ENCODE measurements at places on chromosomes 1 and 21.

DNA sequence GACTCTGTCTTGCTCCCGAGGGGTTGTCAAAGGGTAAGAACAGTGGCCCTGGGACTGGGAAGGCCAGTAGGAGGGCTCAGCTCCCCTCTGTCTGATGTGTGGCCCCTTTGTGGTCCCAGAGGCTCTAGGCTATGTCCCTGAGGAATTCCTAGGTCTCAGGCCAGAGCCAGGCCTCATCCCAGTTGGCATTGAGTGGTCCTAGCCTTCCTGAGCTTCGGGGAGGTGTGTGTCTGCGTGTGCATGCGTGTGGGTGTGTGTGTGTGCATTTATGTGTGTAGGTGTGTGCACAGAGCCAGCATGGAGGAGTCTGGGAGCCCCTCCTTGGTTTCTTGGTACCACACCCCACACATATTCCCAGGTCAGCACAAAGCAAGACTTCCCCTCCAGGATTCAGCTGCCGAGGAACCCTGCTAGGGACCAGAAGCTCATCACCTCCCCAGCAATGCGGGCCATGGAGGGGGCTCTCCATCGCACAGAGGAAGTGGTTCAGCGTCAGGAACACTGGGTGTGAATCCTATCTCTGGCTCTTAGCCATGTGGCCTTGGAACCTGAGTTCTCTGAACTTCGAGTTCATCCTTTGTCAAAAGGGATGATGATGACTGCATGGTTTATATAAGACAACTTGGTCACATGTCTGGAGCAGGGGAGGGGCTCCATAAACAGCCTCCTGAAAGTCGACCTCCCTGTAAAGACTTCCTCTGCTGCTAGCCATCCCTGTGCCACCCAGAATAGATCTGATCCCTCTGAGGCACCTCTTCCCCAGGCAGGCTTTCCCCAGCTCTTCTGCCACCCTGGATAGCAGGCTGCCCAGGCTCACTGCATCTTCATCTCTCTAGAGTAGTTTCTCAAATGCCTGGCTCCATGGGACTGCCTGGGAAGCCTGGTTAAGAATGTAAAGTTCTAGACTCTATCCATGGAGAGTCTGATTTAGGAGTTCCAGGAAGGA is 8.3 kb upstream of the EPS8L3 start:
- no peak for DNase-seq

GRCh38 chr1:119222271-119222670 is 81.8 kb upstream of the WARS2 start:
- no peak for DNase-seq

- no peak for DNase-seq
Observed at GRCh38 chr1:169105434-169106094, 926 bp upstream of the ATP1B1 start.

DNA sequence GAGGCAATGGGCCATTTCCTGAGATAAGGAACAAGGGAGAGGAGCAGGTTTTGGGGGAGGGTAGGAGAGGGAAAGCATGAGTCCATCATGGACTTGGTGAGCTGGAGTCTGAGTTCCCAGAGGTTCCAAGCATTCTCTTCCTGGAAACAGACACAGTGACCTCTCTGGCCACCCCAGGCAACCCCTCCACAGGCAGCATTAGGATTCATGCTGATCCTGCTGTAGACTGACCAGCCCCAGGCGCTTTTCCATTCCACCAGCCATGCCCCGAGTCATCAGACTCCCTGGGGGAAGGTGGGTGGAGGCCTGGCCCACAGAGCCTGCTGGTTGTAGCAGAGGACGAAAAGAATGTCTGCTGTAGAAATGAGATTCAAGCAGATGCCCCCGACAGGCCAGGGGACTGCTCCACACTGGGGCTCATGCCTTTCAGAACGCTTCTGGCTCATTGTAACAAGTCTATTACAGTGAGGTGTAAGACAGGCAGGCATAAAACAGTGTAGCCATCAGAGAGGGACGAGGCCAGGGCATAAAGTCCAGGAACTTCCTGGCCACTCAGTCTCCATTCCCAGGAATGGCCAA is 52.2 kb downstream of the KCND3 start:
- no peak for DNase-seq

GRCh38 chr1:9883585-9884449 is 26.3 kb downstream of the CTNNBIP1 start:
- DNase-seq = no peak

DNA sequence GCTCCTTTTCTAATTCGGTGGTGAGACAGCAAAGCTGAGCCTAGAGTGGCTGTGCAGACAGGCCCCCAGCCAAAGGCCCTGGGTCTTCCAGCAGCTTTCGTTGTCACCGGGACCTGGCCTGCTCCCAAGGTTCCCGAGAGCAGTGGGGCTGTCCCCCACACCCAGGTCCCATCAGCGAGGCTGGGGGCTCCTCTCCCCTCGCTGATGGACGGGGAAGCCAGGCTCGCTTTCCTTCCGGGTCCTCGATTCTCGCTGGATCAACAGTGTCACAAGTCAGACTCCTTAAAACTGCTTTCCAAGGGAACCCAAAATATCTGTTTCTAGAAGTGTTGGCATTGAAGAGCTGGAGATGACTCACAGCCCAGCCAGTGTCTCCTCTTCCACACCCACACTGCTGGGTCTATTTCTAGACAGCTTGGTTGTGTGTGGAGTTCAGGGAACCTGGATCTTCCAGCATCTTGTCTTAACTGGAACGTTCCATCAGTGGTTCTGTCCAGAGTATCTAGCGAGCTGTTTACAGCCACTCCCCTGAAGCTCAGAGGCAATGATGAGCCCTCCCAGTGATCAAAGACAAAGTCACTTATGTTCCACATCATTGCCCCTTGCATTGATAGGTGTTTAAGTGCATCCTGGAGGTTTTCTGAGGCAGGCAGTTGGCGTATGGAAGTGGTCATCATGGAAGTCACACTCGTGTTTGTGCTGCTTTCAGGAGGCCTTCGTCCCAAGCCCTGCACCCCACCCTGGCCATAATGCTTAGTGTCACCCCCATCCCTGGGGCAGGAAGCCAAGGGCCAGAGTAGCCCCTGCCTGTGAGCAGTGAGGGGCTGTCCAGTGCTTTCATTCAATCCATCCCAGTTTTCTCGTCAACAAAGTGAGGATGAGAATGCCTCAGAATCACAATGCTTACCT is 35.2 kb downstream of the RRP1 start:
- DNase-seq = no peak

GRCh38 chr1:153985341-153985912 is 712 bp downstream of the RAB13 start:
- no peak for DNase-seq

Measured in smooth muscle cell of the brain vasculature (primary cell).